NCI-H345 (cell line): ENCODE measurements at places on chromosomes 3 and 15.
A peak's percentile ranks its signal among the peaks of the same experiment; 100 is the strongest.

- DNase-seq, result no peak
Measured at GRCh38 chr3:106420628-106421027, 551.8 kb upstream of the CBLB start.

DNA sequence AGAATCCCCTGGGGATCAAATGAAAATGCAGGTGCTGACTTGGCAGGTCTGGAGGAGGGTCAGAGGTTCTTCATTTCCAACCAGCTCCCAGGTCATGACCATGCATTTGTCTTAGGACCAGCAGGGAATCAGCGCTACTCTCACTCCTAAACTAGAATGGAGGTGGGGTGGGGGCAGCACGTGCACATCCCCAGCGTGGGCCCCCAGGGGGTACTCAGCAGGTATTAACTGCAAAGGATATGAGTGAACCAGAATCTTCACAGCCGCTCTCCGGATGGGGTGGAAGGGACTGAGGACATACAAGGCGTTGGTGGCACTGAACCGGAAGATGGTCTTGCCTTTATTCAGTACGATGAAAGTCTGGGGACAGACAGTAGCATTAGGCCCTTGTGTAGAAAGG, 19.4 kb downstream of the SCN5A start:
- DNase-seq, result no peak

DNA sequence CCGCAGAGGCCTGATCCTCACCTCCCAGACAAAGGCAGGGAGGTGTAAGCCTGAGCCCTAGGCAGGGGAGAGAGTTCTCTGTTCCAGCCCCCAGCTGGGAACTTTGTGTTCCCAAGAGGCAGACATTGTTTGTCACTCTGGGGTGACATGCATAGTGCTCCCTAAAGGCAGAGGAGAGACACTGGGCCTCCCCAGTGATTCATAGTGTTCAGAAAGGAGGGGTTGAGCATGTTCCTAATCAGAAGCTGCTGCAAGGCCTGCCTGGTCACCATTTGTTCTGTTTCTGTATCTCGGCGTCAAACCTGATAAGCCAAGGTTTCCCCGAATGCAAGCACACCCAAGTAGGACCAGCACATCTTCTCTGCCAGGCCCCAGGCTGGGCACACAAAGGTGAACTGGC, 24.0 kb upstream of the SLC6A6 start:
- no peak for DNase-seq

DNA sequence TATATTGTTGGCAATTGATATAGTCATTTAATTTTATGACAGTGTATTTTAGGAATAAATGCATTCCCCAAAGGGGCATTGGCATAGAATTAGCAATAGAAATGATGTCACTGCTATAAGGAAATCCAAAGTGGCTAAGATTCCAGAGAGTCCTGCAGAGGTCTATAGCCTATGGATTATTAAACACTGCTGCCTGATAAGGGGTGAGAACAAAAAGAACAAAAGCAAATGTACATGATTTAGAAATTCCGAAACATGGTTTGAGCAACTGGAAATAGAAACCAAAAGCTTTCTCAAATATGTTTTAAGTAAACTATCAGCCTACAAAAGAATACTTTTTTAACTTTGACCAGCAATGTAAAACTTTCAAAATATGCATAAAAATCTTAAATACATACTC, 280.1 kb upstream of the RASGRP1 start:
- DNase-seq, result no peak

- DNase-seq, result no peak
Measured at GRCh38 chr3:177294221-177294620, 96.9 kb upstream of the TBL1XR1 start.

- no peak for DNase-seq
Measured at GRCh38 chr3:81778678-81779182, 17.3 kb upstream of the GBE1 start.

DNA sequence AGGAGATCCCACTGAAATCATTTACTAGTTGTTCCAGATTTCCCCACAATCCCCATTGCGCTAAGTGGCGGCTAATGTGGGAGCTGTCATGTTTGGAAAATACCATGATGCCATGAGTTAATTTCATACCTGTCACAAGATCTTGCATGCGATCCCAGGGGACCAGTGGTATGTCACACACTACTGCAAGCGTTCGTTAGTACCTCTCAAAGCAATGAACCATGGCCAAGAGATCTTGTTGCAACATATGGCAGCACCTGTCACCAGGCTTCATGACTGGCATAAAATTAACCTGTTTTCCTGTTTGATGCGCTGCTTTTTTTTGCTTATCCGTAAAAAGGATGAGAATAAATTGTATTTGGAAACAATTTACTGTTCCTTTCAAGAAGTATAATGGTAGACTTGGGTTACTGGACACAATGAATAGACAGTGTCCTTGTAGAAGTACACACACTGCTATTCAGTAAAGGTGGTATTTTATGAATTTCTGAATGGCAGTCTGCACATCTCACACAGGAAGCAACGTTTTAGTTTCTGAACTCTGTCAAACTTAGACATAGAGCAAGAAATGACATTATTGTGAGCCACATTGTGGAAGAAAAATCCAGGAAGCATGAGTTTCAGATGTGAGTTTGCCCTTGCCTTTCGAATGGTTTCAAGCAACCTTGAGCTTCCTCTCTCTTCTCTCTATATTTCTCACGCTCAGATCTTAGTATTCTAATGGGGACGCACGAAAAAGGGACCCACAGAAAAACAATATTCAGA, 81.9 kb downstream of the CHL1 start:
- DNase-seq, result peak; percentile 86

- peak; percentile 37 for DNase-seq
Measured at GRCh38 chr3:54192026-54192425, 69.7 kb downstream of the CACNA2D3 start.

DNA sequence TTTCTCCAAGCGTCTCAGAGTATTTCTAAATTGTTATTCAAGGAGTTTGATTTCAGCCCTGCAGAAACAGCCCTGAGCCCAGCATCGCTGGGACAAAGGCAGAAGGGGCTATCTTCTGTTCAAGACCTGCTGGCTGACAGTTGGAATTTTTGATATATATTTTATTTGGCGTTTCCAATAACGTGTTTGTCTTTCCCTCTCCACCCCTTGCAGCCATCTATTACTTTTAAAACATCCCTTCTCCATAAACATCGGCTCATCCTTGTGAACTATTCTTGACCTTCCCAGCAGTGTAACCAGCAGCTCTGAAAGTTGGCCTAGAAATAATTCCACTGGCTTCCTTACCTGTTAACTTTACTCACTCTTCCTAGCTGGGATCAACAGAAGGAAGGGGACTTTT, 5.5 kb upstream of the MEIS2 start:
- no peak for DNase-seq

GRCh38 chr15:52746162-52746757, 43.9 kb downstream of the ONECUT1 start:
- no peak for DNase-seq

- DNase-seq, result peak; percentile 1
Measured at GRCh38 chr3:156010829-156011228, 109.5 kb upstream of the KCNAB1 start.

- no peak for DNase-seq
Measured at GRCh38 chr3:183554377-183554776, 1.1 kb downstream of the KLHL6 start.

GRCh38 chr3:16288664-16289063, 23.7 kb downstream of the OXNAD1 start:
- DNase-seq, result no peak

DNA sequence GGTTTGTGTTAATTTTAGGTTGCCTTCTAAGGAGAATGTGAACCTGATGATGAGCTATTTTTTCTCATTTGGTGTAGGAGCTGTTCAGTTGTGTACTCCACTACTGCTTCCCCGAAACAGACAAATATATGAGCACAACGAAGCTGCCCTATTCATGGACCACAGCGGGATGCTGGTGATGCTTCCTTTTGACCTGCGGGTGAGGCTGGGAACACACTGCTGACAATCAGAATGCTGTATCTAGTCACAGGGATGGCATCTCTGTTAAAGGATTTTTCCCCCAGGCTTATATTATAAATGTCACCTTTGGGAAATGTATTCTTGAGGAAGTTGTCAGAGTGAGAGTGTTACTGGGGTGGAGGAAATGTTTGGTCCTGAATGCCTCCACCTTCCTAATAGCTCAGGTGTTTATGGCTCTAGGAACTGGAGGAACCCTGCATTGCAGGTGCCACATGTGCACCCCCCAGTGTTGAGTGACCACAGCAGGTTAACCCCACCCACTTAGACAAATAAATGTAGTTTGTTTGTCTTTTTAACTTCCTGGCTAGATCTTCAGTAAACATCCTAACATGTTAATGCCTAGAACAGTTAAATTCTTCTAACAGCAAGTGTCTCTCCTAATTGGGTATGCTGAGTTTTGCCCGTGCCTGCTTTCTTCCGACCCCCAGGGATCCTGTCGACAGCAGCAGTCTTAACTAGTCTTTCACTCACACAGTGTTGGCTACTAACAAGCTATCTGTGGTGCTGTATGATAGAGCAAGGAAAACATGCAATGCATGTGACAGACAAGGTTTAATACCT, 35.7 kb downstream of the SRP14 start:
- no peak for DNase-seq

- DNase-seq, result no peak
Measured at GRCh38 chr15:96073908-96074307, 256.6 kb upstream of the NR2F2 start.

DNA sequence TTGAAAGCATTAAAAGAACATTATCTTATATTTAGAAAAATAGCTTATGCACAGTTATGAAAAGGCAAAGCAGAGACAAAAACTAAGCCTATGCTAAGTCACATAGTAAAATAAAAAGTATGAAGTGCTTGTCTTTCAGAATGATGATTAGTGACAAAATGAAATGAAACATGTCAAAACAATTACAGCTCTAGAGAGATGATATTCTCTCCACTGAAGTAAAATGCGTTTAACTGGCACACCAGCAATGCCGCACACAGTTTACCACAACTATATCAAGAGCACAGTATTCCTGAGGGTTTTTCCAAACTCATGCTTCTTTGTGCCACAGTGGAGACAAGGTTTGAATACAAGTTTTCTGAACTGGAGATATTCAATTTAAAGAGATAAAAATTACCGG, 2.1 kb upstream of the ZBBX start:
- no peak for DNase-seq

DNA sequence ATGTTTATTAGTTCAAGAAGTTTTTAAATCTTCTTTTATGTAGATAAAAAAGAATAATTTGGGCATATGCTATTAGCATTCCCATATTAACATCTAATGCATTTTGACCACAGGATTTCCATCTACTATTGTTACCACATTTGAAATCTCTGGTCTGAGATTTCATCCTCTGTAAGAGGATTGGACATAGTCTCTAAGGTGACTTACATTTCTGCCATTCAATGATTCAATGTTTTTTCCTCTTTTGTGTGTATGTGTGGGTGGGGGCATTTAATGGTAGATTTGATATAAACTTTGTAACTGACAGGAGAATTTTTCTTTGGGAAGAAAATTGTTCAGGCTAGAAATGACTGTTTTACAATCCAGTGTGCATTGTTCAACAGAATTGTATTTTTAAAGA, 307.3 kb upstream of the RBMS3 start:
- DNase-seq, result no peak

DNA sequence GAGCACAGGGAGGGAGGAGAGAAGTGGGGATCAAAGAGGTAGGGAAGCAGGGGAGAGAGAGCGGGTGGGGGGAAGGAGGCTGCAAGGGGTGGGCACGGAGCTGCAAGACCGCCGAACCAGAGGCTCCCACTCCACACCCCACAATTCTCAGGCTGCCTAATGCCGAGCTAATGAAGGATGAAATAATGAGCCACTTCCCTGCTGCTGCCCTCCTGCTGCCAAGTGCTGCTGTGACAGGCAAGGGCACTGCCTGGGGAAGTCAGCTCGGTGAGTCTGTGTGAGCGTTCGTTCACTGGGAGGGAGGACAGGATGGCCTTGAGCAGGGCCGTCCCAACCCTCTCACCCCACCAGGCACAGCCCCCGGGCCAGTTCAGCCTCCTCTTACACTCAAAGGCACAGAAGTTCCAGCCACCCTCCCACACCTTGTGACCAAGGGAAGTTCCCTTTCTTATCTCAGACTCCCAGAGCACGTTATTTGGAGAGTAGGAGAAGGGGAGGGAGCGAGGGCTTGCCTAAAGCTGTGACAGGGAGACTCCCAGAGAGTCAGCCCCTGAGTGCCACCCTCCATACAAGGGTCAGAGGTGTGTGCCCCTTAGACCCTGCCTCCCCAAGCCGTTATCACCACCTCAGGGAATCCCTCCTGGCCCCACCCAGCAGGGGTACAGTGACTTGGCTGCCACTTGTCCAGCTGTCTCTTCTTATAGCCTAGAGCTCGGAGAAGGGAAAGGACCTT, 12.4 kb downstream of the GLYCTK start:
- no peak for DNase-seq

DNA sequence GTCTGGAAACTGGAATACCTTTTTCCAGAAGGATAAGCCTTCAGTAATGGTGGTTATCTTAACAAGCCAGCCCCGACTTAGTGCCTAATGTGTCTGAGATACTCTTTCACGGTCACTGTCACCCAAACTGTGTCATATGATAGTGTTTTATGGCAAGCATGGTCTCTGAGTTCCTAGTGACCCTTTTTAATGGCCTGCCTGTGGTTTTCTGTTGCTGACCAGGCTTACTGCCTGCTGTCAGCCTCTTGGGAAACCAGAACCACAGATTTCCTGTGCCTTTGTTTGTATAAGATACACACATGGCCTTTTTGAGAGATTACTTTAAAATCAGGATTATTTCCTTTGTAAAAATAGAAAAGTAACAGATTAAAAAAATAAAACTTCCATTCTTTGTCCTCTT, 22.4 kb downstream of the HPS3 start:
- no peak for DNase-seq

GRCh38 chr3:47612879-47613278, 34.2 kb upstream of the CSPG5 start:
- no peak for DNase-seq

- no peak for DNase-seq
Measured at GRCh38 chr3:64814351-64814750, 126.6 kb upstream of the ADAMTS9 start.

DNA sequence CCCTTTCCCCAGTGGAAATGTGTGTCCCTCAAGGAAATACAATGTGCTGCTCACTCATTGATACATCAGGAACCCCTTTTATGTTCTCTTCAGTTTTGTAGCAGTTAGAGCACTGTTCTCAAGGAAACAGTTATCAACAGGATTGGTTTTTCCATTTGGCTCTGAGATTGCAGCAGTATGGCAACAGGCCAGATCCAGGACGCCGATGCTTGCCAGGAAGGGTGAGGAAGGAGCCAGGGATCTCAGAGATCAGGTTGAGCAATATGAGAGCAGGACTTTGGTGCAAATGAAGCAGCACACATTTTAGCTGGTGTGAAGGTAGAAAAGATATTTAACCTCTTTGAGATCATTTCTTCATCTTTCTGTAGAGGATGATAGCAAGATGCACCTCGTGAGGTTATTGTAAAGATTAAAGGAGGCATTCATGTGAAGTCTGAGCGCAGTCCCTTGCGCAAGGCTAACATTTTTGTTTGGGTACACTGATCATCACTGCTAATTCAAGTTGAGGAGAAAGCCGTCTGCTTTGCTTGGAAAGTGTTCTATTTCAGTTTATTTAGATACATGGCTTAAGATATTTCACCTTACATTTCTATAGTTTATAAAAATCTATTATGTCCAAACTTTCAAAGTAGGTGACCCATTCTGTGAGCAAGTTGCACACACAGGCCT, 68.5 kb downstream of the KCNH8 start:
- DNase-seq, result no peak
